ENCODE measurements at places on chromosomes 2 and 18. TPM values are rescaled to one million over a fixed set of nuclear protein-coding genes. Genes with fewer than 3 reads are reported as not detected.

- no peaks in the 10 kb centered on the region for H3K36me3 ChIP-seq
- no peak overlapping the region for H3K4me3 ChIP-seq
- DNase-seq, result no peak
- peaks cover 7% of the 10 kb centered on the region for H3K4me1 ChIP-seq
- H3K27me3 ChIP-seq, result peaks cover 13% of the 10 kb centered on the region
- H3K27ac ChIP-seq, result no peak overlapping the region
These were observed 13.0 kb downstream of the GPR55 start for GRCh38 chr2:230912046-230912445.

- H3K36me3 ChIP-seq, result peaks cover 13% of the 10 kb centered on the region
- H3K4me1 ChIP-seq, result no peaks in the 10 kb centered on the region
- no peak overlapping the region for H3K4me3 ChIP-seq
These were observed 97.4 kb downstream of the FSIP2 start for GRCh38 chr2:185835974-185836373.

DNA sequence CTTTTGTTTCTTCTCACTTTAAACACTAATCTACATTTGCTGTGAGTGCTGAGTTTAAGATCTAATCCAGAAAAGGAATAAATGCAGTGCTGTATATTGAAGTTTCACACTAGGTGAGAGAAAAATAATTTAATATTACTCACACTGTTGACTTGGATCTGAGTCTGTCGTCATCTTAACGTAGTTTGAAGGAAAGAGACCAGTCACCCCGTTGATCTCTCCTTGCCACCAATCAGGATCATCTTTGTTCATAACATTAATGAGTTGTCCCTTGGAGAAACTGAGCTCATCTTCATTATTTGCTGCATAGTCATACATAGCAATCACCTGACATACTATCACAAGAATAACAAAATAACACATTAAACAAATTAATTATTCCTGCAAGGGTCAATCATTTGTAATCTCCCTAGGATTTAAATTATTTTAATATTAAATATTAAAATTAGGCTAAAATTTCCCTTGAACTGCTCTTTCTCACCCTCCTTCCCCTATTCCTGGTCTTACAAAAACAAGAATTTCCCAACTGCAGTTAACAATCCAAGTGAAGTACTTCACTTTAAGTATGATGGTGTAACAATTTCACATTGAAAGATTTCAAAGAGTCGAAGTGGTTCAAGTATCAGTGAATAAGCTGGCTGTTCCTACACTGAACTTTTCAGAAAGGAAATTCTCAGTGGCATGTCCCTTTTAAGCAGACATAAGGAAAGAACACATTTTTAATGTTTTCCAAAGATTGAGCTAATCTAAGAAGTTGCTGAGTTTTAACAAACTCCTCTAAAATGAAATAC is 71.3 kb downstream of the FAM228A start:
- H3K27me3 ChIP-seq, result no peaks in the 10 kb centered on the region
- H3K27ac ChIP-seq, result no peak overlapping the region
- H3K4me3 ChIP-seq, result no peak overlapping the region
- no peaks in the 10 kb centered on the region for H3K4me1 ChIP-seq
- H3K36me3 ChIP-seq, result peaks cover 24% of the 10 kb centered on the region

DNA sequence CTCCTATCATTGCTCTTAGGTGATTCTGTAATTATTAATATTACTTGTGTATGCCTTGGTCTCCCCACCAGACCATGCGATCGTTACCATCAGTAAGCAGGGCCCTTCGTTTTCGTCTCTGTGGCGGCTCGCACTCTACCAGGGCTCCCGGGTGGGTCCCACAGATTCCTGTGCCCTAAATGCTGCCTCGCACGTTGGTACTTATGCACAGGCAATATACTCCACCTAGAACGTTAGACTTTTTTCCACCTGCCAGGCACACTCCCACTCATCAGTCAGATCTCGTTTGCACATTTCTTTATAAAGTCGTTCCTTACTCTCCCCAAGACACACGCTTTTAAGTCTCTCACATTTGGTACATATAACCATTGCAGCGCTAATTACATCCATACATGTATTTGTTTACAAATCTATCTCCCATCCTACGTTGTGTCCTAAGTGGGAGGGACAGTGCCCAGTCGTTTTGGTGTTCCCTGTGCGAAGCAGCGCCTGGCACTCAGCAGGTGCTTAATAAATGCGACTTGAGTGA is 901 bp downstream of the FEZ2 start:
- DNase-seq, result no peak

- peaks cover 27% of the 10 kb centered on the region for H3K4me1 ChIP-seq
- DNase-seq, result no peak
- H3K27ac ChIP-seq, result no peak overlapping the region
- no peak overlapping the region for H3K4me3 ChIP-seq
- no peaks in the 10 kb centered on the region for H3K36me3 ChIP-seq
- no peaks in the 10 kb centered on the region for H3K27me3 ChIP-seq
These were observed 45.2 kb upstream of the SMAD2 start for GRCh38 chr18:47975701-47976100.

DNA sequence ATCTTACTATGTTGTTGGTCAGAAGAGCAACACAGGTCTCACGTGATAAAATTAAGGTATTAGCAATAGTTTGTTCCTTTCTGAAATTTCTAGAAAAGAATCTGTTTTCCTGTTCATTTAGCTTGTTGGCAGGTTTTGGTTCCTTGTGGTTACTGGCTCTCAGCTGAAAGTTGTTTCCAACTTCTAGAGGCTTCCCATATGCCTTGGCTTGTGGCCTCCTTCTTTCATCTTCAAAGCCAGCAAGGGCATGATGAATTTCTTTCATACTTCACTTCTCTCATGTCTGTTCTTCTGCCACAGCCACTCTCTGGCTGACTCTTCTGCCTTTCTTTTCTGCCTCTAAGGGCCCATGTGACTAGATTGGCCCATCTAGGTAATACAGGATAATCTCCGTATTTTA is 193.7 kb downstream of the TRIB2 start:
- H3K36me3 ChIP-seq, result no peaks in the 10 kb centered on the region
- H3K4me3 ChIP-seq, result no peak overlapping the region
- no peaks in the 10 kb centered on the region for H3K4me1 ChIP-seq
- H3K27ac ChIP-seq, result no peak overlapping the region

DNA sequence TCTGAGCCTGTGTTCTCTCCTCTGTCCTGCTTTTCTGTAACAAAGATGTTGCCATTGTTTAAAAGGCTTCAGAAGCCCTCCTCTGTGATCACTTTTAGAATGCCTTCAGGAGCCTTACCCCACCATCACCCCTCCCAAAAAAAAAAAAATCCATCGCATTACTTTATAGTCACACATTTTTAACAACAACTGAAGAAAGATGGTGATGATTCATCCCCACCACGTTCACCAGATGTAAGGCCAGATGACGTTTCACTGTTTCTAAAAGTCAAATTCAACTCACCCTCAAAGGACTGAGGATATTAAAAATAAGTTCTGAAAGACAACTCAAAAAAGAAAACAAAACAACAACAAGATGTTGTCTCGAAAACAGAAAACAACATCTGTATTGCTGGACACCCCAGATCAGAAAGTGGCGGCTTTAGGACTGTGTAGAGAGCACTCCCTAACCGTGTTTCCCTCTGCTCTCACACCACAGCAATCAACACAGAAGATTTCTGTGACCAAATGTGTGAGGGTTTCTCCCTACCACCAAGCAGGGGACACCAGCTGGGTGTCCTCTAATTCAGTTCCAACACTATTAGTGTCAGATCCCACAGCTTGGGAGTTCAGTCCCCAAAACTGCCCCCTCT is 61.9 kb upstream of the CREB1 start:
- DNase-seq, result no peak
- H3K36me3 ChIP-seq, result no peaks in the 10 kb centered on the region
- peaks cover 2% of the 10 kb centered on the region for H3K27me3 ChIP-seq
- H3K27ac ChIP-seq, result no peak overlapping the region
- no peak overlapping the region for H3K4me3 ChIP-seq
- peaks cover 1% of the 10 kb centered on the region for H3K4me1 ChIP-seq

DNA sequence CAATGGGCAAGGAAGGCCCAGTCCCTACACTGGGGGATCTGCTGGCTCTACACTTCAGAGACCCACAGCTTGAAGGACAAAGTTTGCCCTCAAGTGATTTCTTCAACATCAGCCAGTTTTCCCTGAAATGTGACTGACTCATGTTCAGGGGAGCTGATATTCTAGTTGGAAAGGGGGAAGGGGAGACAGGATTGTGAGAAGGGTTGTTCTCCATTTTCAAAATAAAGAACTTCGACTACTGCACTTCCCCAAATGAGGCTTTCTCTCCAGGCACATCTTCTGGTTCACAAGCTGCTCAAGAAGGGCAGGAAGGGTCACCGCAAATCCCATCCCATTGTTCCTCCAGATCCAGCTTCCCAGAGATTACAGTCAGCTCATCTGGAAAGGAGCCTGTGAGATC is 117.6 kb downstream of the BCL2L11 start:
- H3K4me3 ChIP-seq, result no peak overlapping the region
- no peak overlapping the region for H3K27ac ChIP-seq
- DNase-seq, result no peak
- H3K27me3 ChIP-seq, result no peaks in the 10 kb centered on the region

DNA sequence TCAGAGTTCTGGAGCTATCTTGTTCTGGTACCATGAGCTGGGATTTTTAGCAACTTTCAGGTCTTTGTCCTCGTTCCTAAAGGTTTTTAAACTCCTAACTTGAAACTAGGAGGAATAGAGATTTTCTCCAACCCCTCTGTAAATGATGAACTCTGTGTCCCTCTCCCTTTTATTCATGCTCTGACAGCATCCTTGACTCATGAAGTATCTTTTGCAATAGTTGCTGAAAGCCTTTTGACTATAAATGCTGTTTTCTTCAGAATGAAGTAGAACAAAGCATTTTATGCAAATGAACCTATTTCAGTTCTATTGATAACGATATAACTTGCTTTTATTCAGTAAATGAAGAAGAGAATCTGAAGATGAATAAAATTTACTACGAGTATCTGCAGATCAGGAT is 17.0 kb upstream of the MAPRE2 start:
- no peak for DNase-seq
- no peaks in the 10 kb centered on the region for H3K36me3 ChIP-seq
- peaks cover 22% of the 10 kb centered on the region for H3K4me1 ChIP-seq
- H3K4me3 ChIP-seq, result no peak overlapping the region
- no peak overlapping the region for H3K27ac ChIP-seq

Gene SLC4A5
- 9.3 TPM for total RNA-seq

Gene HNMT
- 18.8 TPM for total RNA-seq

Gene RNF125
- 0.63 TPM for total RNA-seq

Gene NEU2
- total RNA-seq, result not detected

All from mesothelial cell of epicardium (in vitro differentiated cells).